ENCODE measurements at places on chromosomes 16 and 17. TPM values are rescaled to one million over a fixed set of nuclear protein-coding genes. Genes with fewer than 3 reads are reported as not detected.

The CPNE7 gene
- 6.5 TPM for total RNA-seq

The PYY gene
- total RNA-seq, result 3.5 TPM

The ZNF764 gene
- 16.8 TPM for total RNA-seq

- DNase-seq, result no peak
Measured at GRCh38 chr16:3115561-3115960, 3.2 kb downstream of the ZNF205 start.

GRCh38 chr16:85077576-85078125 lies 34.6 kb downstream of the CIBAR2 start:
- DNase-seq, result no peak

GRCh38 chr16:56828647-56829046 lies 36.4 kb upstream of the SLC12A3 start:
- no peak for DNase-seq

GRCh38 chr17:30246460-30246859 lies 11.0 kb upstream of the SLC6A4 start:
- DNase-seq, result no peak

GRCh38 chr17:62793919-62794665 lies 14.0 kb downstream of the MARCHF10 start:
- DNase-seq, result no peak

- DNase-seq, result no peak
Measured at GRCh38 chr16:4494746-4495490, 18.7 kb downstream of the HMOX2 start.

DNA sequence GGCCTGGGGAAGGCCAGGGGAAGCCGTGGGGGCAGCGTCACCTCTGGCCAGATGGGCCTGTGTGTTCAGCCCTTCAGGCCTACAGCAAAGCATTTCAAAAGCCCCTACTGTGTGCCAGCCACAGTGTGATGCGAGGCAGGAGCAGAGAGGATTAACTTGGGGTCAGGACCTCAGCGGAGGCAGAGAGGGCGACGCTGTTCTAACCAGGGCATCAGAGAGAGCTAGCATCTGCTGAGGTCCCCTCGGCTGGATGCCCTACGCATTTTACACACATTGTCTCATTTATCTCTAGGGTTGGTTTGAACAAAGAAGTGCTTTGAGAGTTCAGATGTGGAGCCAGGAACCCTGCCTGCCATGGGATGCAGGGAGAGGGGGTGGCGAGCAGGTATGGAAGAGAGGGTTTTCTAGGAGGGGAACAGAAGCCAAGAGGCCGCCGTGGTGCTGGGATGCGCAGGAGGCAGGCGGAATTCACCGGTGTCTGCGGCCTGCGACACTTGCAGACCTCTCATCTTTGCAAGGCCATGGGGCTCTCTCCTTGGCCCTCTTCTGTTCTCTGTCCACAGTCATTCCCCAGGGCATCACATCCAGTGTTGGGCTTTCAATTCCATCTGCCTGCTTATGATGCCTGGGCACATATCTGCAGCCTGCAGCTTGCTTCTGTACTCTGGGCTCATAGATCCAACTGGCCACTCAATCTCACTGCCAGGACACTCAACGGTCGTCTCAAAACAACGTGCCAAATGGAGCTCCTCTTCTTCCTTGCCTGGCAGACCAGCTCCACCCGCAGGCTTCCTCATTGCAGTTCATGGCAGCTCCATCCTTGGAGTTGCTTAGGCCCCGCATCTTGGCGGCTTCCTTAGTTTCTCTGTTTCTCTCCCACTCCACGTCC lies 8.1 kb upstream of the NKD1 start:
- no peak for DNase-seq

- DNase-seq, result no peak
Measured at GRCh38 chr16:27671410-27671809, 121.5 kb downstream of the KATNIP start.

Measured in type B pancreatic cell (in vitro differentiated cells).